ENCODE measurements at places on chromosomes 5 and 9. TPM values are rescaled to one million over a fixed set of nuclear protein-coding genes. Genes with fewer than 3 reads are reported as not detected.

The SHB gene
- total RNA-seq, result 14.1 TPM

The SNX18 gene
- total RNA-seq, result 22.3 TPM

The AMACR gene
- total RNA-seq, result 58.0 TPM

The LIFR gene
- total RNA-seq, result 21.9 TPM

The NR2F1 gene
- total RNA-seq, result 10.2 TPM

The TRIM7 gene
- 0.23 TPM for total RNA-seq

The PCDHGC4 gene
- total RNA-seq, result 0.65 TPM
